Suppressor macrophage (primary cell): ENCODE measurements at places on chromosomes 5 and 9.

DNA sequence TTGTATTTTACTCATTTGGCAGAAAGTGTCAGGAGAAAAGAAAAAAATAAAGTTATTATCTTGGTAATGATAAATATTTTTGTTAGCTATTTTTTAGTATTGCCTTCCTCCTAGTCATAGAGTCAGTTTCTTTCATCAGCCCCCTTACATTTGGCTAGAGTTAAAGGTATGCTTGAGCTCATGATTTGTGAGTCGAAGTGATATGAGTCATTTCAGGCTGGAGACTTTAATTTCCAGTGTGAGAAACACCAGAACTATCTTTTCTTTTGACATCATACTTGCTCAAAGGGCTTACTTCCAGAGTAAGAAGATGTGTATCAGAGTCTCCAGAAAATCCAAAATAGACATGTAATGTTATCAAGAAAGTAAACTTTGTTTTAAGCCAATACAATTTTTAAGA, 746.7 kb upstream of the TYRP1 start:
- DNase-seq = no peak

- DNase-seq = no peak
These were observed 83.2 kb upstream of the IRX4 start for GRCh38 chr5:1965925-1966324.

DNA sequence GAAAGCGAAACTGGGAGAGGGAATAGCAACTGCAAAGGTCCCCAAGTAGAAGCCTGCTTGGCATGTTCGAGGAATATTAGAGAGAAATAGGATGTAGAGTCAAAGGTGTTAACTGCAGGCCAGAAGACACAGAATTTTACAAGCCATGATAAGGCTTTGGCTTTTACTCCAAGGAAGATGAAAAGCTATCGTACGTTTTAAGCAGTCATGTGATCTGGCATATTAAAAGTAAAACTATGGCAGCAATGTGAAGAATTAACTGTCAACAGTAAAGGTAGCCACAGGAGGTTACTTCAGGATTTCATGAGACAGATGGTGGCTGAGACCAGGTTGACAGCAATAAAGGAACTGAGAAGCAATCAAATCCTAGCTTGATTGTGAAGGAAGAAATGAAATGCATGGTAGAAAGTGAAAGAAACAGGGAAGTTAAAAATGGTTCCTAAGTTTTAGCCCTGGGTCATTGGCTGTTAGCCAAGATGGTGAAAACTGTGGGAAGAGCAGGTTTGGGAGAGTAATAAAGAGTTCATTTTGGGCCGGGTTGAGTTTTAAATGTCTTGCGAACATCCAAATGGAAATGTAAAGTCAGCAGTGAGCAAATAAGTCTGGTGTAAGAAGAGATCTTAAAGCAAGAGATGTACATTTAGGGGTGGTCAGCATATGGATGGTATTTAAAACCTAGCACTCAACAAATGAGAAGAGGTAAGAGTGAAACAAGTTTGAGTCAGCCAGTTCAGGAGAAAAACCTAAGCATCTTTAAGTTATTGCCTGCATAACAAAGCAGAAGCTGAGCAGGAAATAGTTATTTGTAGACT, 20.3 kb upstream of the TTC33 start:
- peak; percentile 4 for DNase-seq

- DNase-seq = peak; percentile 70
These were observed 27.5 kb downstream of the SREK1 start for GRCh38 chr5:66171349-66172344.

DNA sequence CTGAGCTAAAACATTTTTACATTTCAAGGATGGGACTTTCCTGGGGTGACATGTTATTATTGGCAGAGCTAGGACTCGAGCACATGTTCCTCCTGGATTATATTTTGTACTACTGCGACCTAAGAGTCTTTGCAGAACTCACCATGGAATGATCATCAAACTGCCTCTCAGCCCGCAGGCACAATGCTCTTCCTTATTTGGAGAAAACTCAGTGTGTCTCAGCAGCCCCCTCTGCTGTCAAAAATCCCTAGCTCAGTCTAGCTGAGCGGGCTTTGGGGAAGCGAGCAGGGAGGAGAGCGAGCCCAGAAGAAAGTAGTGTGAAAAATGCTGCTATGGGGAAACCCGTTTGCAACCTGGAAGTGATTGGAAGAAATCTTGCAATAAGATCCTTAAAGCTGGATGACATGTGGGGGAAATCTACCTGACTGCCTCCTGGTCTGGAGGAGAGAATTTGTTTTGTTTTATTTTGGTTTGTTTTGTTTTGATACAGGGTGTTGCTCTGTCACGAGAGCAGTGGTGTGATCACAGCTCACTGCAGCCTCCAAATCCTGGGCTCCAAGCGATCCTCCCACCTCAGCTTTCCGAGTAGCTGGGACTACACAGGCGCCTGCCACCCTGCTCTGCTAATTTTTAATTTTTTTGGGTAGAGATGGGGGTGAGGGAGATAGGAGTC, 89.9 kb upstream of the CLINT1 start:
- peak; percentile 93 for DNase-seq

DNA sequence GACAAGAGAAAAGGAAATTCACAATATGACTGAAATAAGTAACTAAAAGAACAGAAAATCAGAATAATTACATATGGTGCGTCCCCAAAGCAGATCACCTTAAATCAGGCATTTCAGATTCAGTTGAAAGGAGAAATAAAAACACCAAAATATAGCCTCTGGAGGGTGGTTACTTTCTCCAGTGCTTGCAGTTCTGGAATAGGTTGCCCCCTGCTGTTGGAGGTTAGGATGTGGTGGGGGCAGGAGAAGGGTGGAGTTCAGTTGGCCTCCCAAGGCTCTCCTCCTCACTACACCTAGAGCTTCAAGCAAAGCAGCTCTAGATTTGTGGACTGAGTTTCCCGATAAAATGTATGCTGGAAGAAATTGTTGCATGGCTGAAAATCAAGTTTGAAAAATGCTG, 338.2 kb upstream of the TLE4 start:
- peak; percentile 50 for DNase-seq

- no peak for DNase-seq
These were observed 20.3 kb downstream of the TNPO1 start for GRCh38 chr5:72836810-72837209.

GRCh38 chr5:57976506-57976905, 483.4 kb downstream of the PLK2 start:
- DNase-seq = no peak

- DNase-seq = no peak
These were observed 77.0 kb downstream of the DCP2 start for GRCh38 chr5:113053511-113053995.

DNA sequence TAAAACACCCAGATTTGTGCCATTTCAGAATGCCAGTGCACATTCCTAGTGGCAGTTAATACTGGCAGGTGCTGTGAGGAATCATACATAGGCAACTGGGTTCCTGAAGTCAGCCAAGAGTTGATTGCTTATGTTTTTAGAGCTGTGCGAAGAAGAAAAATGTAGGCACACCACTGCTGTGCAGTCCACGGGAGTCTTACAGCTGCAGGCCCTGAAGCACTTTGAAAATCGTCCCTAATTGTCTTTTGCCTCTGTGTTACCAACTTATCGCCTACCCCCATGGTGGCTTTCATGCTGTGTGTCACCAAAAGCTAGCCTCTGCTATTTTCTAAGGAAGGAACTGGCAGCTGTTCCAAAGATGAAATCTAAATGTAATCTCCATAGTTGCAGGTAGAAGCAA, 263.9 kb downstream of the ARRDC3 start:
- DNase-seq = no peak

DNA sequence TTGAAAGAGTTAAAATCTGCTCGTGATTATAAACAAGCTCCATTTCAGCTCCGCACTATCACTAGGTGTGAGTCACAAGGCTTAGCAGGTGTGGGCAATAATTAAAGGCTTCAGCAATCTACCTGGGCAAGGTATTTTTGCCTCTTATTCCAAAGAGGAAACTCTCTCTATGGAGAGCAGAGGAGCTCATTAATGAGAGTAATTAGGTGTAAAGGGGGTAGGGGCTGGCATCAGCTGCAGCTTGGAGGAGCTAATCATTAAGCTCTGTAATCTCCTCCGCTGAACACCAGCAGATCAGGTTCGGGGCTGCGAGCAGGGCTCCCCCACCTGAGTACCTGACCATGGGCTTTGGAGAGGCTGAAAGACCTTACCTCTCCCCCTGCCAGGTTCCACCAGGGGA, 129.2 kb downstream of the CRB2 start:
- DNase-seq = no peak

DNA sequence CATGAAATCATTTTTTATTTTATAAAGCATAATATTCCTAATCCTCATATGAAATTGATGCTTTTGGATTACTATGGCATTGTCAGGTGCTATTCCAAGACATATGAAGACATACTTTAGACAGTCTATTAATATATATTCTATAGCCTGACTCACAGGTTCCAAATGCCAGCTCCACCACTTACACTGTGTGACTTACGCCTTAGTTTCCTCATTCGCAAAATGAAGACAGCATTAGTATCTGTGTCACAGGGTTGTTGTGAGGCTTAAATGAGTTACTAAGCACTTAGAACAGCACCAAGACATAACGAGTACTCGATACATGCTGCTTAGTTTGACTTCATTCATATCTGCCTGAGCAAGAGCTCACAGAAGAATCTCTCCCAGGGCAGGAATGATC, 132.2 kb upstream of the PTGER4 start:
- no peak for DNase-seq

- DNase-seq = peak; percentile 91
These were observed 192.3 kb downstream of the PALM2AKAP2 start for GRCh38 chr9:109972026-109972882.

DNA sequence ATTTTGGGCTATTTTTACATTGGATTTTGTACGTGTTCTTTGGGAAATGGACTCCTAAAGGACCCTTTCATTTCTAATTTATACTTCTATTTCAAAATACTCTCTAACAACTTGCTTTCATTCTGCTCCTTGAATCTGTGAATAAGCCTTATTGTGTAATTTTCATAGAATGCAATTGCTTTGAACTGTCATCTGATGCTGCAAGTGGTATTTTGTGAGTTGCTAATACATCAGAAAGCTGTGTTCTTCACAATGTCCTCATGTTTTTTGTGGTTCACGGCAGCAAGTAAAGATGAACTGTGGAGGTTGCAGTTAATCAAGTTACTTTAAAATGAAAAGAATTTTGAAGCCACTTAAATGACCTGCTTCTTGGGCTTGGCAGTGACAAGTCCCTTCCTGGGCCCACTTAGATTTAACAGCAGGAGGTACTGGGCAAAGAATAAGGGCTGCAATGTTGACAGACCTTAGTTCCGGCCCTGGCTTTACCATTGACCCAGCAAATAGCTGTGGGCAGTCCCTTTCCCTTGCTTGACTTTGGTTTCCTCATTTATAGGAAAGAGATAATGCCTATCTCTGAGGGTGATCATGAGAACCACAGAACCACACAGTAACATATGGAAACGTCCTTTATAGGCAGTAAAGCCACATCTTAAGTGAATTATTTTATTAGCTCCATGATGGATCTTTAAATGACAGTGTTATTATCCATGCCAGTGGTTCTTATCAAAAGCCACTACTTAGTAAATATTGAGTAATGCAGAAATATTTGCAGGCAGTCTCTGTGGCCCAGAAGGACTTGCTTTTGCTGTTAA, 54.8 kb downstream of the IQGAP2 start:
- DNase-seq = peak; percentile 53

DNA sequence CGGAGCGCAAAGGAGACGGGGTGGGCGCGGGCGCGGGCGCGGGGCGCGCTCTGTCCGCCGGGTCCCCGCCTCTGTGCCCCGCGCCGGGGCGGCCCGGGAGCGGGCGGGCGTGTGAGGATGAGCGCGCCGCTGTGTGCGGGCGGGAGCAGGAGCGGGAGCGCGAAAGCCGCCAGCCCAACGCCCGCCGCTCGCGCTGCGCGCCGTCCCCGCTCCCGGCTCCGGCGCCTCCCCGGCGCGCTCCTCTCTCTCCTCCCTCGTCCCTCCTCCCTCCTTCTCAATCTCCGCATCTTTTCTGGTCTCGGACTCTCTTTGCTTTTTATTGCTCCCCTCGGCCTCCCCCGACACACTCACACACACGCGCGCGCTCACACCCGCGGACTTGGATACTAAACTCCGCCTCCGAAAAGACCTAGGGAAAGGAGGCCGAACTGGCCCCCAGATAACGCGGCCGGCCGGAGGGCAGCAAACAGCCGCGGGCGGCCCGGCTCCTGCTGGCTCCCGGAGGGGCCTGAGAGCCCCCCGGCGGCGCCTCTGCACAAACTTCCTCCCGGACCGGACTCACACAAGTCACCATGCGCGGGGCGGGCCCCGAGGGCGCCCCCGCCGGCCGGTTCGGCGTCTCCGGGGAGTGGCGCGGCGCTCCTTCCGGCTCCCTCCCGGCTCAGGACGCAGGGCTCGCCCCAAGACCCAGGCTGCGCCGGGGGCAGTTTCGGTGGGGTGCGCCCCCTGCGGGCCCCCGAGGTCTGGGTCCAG, at the start of gene FIBCD1:
FIBCD1 (minus strand) TSS at position 596 of the 753 bp plus-strand sequence. CDS start 640 bp downstream, outside the sequence.
- DNase-seq = peak; percentile 59

- no peak for DNase-seq
These were observed 42.6 kb upstream of the ANKRD31 start for GRCh38 chr5:75279321-75279720.

GRCh38 chr5:140556438-140556837, 835 bp downstream of the SRA1 start:
- peak; percentile 40 for DNase-seq

GRCh38 chr9:87593359-87593980, 95.8 kb downstream of the DAPK1 start:
- DNase-seq = peak; percentile 70

- DNase-seq = no peak
These were observed 826 bp downstream of the GPRIN1 start for GRCh38 chr5:176608937-176609723.

DNA sequence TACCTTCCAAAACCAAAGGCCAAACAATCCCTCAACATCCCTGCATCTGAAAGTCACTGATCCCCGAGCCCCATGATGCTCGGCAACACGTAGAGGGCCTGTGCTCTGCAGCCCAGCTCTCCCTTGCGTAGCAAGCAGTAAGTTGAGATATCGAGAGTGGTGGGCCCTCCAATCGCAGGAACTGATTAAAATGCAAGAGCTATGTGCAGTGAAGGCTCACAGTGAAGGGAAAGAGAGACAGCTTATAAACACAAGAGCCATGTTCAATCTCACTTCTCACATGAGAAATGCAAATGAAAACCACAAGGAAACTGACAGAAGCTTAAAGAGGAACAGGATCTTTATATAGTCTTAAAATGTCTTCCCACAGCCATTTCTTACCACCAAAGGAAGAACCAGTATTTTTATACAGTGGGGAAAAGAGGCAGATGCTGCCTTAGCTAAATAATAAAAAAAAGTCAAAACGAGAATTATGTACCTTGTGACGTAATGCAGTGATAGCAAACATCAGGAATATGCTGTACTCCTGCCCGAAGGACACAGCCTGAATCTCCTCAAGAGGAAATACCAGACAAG, 24.6 kb downstream of the TTF1 start:
- peak; percentile 71 for DNase-seq

DNA sequence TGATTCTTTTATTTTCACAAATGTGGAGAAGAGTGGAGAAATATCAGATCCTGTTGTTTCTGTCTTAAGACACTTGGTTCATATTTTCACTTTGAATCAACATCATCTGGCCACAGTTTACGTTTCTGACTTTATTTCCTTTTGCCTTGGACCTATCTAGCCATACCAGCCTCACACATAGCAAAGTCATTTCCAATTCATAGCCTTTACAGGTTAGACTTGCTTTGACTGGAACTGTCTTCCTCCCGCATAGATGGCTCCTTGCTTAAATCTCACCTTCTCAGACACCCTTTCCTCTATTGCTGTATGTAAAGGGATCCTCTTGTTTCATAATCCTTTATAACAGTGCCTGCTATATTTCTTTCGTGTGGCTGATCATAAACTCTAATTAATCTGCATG, 297.8 kb downstream of the SH3GL2 start:
- DNase-seq = no peak
